ENCODE measurements at places on chromosomes 13 and 19.

- no peak for DNase-seq
These were observed 3.2 kb upstream of the GP6 start for GRCh38 chr19:55041244-55041626.

GRCh38 chr19:53905787-53906186, 3.3 kb upstream of the CACNG7 start:
- DNase-seq: no peak

GRCh38 chr13:27919659-27919933, 204 bp upstream of the PDX1 start:
- DNase-seq: no peak

DNA sequence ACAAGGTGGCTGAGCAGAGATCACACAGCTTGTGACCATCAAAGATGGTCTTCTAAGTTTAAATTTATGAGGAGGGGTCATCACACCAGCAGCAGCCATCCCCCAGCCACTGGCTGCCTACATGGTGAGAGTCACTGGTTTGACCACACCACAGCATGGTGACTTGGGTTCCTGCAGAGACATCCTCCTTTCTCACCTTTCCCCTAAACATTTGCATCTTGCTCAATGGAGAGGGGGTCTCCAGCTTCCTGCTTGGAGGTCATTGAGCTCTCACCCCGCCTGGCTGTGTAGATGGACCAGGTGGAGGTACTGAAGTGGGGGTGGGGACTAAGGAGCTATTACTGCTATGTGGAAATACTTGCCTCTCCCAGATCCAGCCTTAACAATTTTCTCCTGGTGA, 247.6 kb upstream of the ARGLU1 start:
- no peak for DNase-seq

- DNase-seq: no peak
These were observed 80.7 kb downstream of the TEX29 start for GRCh38 chr13:111401151-111401550.

- no peak for DNase-seq
These were observed 77.6 kb downstream of the LRCH1 start for GRCh38 chr13:46630431-46631178.

GRCh38 chr13:42305503-42305902, 33.6 kb downstream of the AKAP11 start:
- no peak for DNase-seq

DNA sequence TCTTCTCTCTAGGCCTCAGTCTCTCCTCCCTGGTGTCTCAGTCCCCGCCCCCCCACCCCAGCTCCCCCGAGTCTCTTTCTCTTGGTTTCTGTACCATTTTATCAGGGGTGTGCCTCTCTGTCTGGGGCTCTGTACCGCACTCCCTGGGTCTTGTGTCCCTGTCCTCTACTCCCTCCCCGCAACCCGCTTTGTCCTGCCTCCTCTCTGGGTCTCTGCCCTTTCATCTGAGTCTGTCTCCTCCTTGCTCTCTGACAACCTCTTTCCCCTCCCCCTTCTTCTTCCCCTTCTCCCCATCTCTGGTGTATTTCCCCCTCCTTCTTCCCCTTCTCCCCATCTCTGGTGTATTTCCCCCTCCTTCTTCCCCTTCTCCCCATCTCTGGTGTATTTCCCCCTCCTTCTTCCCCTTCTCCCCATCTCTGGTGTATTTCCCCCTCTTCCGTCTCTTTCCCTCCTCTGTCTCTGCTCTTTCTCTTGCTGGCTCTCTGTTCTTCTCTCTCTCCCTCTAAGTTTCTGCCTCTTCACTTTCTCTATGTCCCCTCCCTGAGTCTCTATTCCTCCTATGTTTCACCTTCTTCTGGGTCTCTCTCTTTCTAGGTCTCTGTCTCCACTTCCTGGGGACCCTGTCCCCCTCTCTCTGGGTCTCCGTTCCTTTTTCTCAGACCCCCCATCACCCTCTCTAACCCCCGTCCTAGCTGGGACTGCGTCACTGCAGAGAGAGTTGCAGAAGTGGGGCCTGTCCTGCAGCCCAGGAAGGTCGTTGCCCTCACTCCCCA, 2.2 kb upstream of the KCNC3 start:
- DNase-seq: no peak
